ENCODE measurements at places on chromosomes 6 and 20.

- DNase-seq: no peak
Observed at GRCh38 chr6:37619641-37620040, 78.0 kb downstream of the MDGA1 start.

- no peak for DNase-seq
Observed at GRCh38 chr6:19734061-19734460, 103.1 kb upstream of the ID4 start.

GRCh38 chr6:167244991-167245390 lies 46.1 kb upstream of the UNC93A start:
- DNase-seq: no peak

GRCh38 chr6:22008248-22008836 lies 288.5 kb downstream of the PRL start:
- DNase-seq: no peak

- DNase-seq: no peak
Observed at GRCh38 chr20:54014293-54014926, 56.0 kb downstream of the BCAS1 start.
